ENCODE measurements at places on chromosomes 2 and 18.
A peak's percentile ranks its signal among the peaks of the same experiment; 100 is the strongest.

GRCh38 chr2:8582191-8582590 lies 99.7 kb upstream of the ID2 start:
- DNase-seq = no peak

GRCh38 chr18:72530622-72531021 lies 13.5 kb downstream of the CBLN2 start:
- no peak for DNase-seq

GRCh38 chr2:59046401-59047372 lies 805.6 kb upstream of the FANCL start:
- no peak for DNase-seq

GRCh38 chr2:240465268-240465764 lies 29.9 kb downstream of the GPC1 start:
- no peak for DNase-seq

DNA sequence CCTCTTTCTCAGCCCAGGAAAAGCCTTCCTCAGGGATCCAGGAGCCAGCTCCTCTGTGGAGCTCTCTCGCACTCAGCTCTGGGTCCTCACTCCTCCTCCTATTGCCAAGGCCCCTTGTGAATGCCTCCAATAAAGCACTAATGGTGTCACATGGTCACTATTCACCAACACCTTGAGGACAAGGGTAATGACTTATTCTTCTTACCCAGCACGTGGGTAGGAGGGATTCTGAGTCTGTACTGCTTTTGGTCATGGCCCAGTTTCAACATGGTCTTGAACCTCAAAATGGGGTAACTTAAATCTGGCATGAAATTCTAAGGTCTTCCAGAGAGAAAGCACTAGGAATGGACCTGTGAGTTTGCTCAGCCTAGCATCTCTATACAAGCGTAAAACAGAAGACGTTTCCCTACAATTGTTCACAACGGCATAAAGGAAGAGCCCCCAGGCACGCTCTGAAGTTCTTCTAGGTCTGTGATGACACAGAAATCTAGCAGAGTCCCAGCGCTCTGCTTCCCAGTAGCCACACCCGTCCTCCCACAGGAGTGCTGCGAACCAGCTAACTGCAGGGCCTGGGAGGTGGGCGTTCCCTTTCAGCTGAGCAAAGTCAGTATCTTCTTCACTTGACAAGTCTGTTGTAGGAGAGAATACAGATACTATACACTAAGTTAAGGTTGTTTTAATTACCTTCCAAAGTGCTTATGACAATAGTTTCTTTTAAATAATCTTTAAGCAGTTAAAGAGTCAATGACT lies 14.6 kb upstream of the KIDINS220 start:
- peak; percentile 5 for DNase-seq

DNA sequence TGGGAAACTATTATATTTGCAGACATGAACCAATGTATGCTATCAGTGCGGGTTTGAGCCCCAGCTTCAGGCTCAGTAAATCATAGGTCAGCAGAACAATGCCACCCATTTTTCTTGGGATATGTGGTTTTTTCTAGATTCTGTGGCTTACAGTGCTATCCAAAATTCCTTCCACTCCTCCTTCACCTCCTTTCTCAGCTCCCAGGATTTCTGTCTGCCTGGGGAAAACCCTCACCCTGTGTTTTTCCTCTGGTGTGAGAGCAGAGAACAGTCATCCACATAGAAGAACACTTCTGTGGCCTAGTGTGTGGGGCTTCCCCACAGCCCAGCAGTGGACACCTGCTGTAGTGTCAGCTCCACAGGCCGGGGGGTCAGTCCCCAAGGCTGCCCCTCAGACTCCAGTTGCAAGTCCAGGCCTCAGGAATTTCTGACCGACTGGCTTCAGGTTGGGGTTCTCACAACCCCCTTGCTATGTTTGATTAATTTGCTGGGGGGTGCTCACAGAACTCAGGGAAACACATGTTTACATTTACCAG lies 238.2 kb downstream of the LDLRAD4 start:
- no peak for DNase-seq

GRCh38 chr18:55152801-55153200 lies 193.5 kb upstream of the CCDC68 start:
- no peak for DNase-seq

DNA sequence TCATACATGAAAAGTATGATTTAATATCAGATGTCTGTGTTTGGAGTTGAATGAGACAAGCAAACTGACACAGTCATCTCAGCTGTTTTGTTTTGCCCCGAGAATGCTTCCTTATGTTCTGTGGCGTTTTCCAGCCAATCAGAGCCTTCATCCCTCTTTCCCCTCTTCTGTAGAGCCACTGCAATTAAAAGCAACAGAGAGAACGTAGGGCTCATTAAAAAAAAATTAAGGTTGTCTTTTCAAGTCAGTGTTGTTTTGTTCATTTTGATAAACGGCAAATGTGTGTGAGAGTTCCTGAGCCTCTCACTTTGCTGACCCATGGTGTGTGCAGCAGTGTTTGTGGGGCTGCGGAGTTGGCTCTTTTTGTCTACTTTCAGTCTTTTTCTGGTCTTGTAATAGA lies 216.0 kb downstream of the FHOD3 start:
- DNase-seq = no peak

DNA sequence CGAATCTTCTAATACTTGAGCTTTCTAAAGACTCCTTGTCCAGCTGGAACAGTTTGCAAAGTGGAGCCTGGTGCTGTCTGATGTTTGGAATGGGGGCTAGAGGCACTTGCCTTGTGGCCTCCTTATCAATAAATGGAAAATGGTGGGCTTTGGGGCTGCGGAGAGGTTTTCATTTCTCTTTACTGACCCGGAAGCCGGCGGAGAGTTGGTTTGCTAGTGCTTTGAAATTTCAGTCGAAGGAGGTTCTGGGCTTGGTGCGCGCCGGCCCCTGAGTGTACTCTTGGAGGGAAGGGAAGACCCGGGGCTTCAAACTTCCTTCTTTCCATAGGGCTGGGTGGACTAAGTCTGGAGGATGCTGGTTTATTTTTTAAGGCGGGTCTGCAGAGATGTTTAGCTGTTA lies 714 bp downstream of the RPIA start:
- DNase-seq = no peak

- DNase-seq = no peak
Measured at GRCh38 chr2:139969323-139969722, 1189.1 kb upstream of the NXPH2 start.

- DNase-seq = no peak
Measured at GRCh38 chr18:22813648-22814328, 119.3 kb upstream of the RBBP8 start.

- DNase-seq = no peak
Measured at GRCh38 chr2:106270471-106270891, 76.4 kb upstream of the UXS1 start.

GRCh38 chr2:142825861-142826260 lies 51.6 kb upstream of the KYNU start:
- no peak for DNase-seq

DNA sequence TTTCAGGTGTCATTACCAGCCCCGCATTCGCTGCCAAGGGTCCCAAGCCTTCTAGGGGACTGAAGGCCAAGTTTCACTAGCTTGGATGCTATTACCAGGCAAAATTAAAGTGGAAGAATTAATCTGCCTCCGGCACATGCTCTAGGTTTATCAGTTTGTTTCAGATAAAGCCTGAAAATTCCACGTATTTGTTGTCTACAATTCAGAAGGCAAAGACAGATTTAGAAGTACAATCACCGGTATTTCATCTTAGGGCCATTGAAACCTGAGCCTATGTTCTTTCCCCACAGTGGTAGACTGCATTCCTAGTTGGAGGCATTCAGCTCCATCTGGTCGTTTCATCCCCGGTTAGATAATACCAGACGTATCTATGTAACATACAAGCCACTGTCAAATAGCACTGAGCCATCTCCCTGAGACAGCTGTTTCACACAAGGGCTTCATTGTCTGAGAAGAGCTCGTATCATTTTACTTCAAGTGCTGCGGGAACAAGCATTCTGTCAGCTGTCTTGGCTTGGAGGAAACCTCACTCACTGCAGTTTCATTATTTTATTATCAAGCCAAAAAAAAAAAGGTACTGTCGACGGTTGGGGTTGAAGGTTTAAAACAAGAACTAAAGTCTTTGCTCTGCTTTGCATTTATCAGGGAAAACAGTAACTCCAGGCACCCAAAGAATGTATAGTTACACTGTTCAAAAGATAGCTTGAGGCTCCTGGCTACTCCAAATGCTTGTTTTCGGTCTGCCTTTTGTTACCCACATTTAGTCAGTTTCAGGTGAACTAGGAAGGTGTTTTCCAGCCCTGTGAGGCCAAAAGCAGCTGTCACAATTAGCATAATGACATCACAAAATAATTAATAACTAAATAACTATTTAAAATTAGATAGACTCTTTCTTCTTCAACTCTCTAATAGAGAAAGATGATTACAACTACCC lies 76.7 kb downstream of the TGIF1 start:
- DNase-seq = peak; percentile 26

GRCh38 chr2:227415538-227416424 lies 28.0 kb upstream of the SCYGR1 start:
- DNase-seq = no peak

DNA sequence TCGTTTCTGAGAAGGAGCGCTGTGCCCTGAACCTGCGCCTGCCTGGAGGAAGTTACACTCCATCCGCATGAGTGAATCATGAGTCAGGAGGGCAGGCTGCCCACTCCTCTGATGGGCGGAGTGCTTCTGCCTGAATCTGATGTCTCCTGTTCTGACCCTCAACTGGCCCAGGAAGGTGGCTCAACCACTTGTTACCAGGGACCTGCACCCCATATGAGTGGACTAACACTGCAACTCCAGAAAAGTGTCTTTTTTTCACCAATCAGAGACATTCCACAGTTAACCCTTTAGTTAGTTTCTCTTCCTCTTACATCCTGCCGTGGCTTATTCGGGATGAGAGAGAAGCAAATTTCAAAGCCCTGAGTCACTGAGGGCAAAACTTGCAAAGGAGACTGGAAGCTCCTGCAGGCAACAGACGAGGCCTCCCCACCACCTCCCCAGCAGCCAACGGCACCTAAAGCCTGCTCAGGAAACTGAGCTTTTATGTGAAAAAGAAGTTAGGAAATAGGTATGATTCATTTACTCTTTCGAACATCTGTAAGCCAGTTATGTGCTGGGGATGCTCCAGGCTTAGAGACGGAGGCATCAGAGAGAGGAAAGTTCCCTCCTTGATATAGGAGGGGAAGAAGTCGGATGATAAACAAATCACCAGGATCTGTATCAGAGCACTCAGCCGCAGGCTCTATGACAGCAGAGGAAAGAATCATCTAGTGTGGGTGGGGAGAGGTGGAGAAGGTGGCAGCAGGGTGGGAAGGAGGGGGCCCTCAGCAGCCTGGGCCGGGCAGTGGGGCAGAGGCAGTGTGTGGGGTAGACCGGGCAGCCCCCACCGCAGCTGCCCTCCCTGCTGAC lies 30.9 kb downstream of the MBP start:
- DNase-seq = no peak

GRCh38 chr2:105330681-105331375 lies 1.3 kb upstream of the TGFBRAP1 start:
- no peak for DNase-seq

- no peak for DNase-seq
Measured at GRCh38 chr2:168596881-168597655, 141.0 kb downstream of the CERS6 start.

DNA sequence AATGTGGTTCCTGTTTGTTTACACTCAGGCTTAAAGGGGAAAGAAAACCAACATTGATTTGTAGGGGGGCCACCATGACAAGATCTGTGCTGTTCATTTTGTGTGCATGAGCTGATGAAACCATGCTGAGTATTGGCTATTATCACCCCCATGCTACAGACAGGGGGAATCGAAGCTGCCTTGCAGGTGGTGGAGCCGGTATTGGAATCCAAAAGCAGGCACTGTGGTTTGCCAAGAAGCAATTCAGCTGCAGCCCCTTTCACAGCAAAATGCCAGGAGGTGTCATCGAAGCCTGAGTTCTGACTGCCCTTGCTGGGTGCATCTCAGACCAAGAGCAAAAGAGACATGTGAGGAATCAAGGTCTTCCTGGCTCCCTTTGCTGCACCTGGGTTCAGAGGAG lies 221.9 kb downstream of the UXS1 start:
- DNase-seq = no peak

DNA sequence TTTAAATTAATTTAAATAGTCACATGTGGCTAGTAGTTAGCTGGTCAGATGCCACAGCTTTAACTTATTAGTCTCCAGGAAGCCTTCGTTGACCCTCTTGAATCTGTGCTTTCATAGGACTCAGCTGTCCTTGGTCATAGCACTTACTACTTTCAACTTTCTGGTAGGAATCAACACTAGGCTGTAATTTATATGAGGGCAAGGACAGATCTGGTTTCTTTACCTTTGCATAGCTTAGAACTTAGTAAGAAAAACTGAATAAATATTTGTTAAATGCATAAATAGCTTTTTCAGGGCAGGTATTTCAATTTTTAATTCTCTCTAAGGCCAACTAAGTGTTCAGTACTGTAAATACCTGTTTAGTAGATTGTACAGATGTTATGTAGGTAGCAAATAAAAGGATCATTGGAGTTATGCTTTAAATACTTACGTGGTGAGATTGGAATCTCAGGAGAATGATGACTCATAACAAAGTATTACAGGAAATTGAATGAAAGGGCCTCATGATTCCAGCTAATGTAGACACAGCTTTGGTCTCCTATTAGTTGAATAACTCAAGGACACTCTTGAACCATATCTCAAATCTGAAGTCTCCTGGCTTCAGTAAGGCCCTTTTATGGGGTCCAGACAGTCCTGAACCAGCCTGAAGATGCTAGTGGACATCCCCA lies 2.6 kb downstream of the CLIP4 start:
- DNase-seq = no peak

- no peak for DNase-seq
Measured at GRCh38 chr2:11588228-11589110, 54.6 kb downstream of the GREB1 start.

DNA sequence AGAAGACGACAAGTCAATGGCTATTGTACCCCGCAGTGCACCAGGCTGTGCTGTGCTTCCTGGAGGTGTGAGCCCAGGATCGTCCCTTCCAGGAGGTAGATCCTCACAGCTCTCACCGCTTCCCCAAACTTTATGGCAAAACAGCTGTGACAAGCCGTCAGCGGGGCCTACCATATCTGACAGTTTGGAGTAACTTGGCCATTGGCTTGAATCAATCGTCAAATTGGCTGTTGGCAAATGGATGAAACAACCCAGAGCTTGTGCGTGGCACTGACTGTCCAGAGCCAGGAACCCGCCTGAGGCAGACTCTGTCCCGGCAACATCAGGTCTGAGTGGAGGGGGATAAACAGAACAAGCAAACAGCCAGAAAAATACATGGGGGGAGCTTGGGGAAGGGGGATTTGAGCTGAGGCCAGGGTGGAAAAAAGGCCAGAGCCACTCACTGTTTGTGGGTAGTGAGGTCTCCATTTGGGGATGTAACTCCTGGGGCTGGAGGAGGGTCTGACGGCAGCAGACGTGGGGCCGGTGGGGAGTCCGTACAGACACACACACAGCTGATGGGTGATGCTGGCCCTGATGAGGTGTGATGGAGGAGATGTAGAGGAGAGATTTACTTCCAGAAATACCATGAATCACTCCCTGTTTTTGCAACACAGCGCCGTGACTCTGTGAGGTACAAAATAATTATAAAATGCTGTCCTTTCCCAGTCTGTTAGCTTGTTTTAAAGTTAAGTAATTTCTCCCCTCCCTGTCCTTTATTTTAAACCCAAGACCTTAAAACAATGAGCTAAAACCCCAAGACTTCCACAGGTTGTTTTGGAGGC lies 174.8 kb downstream of the TWIST2 start:
- DNase-seq = no peak
